ENCODE measurements at places on chromosomes 4 and X. TPM values are rescaled to one million over a fixed set of nuclear protein-coding genes. Genes with fewer than 3 reads are reported as not detected.

SPANXN4 gene
- not detected for total RNA-seq

MAGED4B gene
- total RNA-seq, result 1.4 TPM

GRCh38 chr4:24771241-24771640, 24.1 kb upstream of the SOD3 start:
- DNase-seq, result no peak
- no peaks in the 10 kb centered on the region for H3K27me3 ChIP-seq

DNA sequence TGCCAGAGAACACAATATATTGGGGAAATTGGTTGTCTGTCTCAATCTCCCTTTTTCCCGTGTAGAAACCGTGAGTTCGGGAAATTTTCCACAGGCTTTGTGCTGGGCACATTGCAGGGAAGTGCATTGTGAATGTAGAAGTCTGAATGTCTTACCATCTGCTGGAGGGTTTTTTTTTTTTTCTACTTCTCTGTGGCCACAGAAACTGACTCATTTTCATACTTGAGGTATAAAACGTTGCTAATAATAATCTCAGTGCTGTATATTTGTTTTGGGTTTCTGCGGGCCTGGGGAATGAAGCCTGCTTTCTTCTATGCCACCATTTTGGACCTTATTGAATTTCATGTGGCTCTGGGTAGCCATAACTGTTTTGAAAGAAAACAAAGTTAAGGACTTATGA, 1001.2 kb downstream of the STIM2 start:
- no peak overlapping the region for H3K4me3 ChIP-seq
- DNase-seq, result no peak
- H3K27me3 ChIP-seq, result no peaks in the 10 kb centered on the region
- no peaks in the 10 kb centered on the region for H3K36me3 ChIP-seq
- H3K4me1 ChIP-seq, result no peaks in the 10 kb centered on the region
- no peak overlapping the region for H3K27ac ChIP-seq

- DNase-seq, result no peak
- no peak overlapping the region for H3K27ac ChIP-seq
- no peak overlapping the region for H3K4me3 ChIP-seq
- H3K4me1 ChIP-seq, result peaks cover 12% of the 10 kb centered on the region
- no peaks in the 10 kb centered on the region for H3K27me3 ChIP-seq
Measured at GRCh38 chrX:149516604-149517003, 11.5 kb upstream of the IDS start.

DNA sequence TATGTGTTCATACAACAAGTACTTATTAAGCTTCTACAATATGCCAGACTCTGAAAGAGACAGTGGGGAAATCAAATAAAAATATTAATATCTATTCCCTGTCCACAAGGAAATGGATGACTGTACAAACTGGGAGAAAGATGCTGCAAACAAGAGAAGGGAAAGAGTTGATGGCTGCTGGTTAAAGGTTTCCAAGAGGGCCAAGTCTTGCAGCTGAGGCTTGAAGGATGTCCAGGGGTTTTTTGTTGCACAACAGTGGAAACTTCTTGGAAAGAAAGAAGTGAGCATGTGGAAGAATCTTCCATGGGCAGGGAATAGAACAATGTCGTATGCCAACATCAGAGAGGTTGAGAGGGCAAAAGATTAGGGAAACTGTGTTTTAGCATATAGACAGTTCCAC, 95.8 kb downstream of the MID1 start:
- H3K4me3 ChIP-seq, result no peak overlapping the region
- H3K4me1 ChIP-seq, result no peaks in the 10 kb centered on the region
- H3K36me3 ChIP-seq, result no peaks in the 10 kb centered on the region
- no peaks in the 10 kb centered on the region for H3K27me3 ChIP-seq
- no peak for DNase-seq

Measured in naive thymus-derived CD4-positive, alpha-beta T cell (primary cell).